Natural killer cell (primary cell): ENCODE measurements at places on chromosomes 4 and X. TPM values are rescaled to one million over a fixed set of nuclear protein-coding genes. Genes with fewer than 3 reads are reported as not detected.

Gene UGT2B11
- total RNA-seq = not detected

- peak; percentile 30 for DNase-seq
Measured at GRCh38 chrX:76428243-76429130, 977 bp downstream of the MAGEE1 start.

DNA sequence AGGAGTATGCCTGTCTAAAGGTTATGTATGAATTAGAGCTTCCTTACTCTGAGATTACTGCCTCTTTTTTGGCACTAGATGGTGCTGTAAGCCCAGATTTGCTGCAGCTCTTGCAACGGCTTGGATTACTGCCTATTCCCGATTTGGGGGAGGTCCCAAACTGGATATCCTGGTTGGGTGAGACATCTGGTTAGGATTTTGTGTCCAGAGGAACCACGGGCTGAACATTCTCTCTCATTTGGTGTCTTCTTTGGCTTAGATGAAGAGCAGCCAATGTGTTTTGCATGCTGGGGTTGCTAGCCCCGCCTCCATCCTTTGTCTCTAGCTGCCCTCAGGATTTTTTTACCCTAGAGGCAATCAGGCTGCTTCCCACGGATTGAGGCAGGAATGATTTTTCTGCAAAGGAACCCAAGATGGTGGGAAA lies 31.9 kb downstream of the F8A1 start:
- peak; percentile 61 for DNase-seq

DNA sequence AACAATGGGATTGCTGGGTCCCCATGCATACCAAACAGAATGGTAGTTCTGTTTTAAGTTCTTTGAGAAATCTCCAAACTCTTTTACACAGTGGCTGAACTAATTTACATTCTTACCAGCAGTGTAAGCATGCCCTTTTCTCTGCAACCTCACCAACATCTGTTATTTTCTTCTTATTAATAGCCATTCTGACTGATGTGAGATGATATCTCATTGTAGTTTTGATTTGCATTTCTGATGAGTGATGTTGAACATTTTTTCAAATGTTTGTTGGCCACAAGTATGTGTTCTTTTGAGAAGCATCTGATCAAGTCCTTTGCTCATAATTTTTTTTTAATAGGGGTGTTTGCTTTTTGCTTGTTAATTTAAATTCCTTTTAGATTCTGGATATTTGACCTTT lies 41.2 kb upstream of the ZMAT1 start:
- no peak for DNase-seq

Gene SYTL5
- not detected for total RNA-seq

Gene SULT1B1
- total RNA-seq = 24.6 TPM
